ENCODE measurements at places on chromosomes 2 and 18.

DNA sequence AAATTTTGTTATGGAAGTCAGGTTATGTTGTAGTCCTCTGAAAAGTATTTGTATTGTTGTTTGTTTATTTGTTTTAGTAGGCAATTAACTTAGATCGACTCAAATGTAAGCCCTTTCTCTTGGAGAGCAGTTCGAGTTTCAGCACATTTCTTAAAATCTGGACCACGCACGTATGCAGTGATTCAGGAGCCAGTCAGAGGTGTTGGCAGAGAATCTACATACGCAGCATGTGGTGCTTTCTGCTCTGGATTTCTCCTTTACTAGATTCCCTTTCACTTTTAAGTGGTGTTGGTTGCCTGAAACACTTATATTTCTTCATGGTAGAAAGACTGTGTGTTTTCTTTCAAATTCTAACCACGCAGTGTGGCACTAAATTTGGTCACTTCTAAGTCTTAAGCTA, 773.9 kb upstream of the LRATD1 start:
- peak; percentile 12 for DNase-seq

GRCh38 chr2:172554352-172555271, 1.3 kb upstream of the PDK1 start:
- no peak for DNase-seq

DNA sequence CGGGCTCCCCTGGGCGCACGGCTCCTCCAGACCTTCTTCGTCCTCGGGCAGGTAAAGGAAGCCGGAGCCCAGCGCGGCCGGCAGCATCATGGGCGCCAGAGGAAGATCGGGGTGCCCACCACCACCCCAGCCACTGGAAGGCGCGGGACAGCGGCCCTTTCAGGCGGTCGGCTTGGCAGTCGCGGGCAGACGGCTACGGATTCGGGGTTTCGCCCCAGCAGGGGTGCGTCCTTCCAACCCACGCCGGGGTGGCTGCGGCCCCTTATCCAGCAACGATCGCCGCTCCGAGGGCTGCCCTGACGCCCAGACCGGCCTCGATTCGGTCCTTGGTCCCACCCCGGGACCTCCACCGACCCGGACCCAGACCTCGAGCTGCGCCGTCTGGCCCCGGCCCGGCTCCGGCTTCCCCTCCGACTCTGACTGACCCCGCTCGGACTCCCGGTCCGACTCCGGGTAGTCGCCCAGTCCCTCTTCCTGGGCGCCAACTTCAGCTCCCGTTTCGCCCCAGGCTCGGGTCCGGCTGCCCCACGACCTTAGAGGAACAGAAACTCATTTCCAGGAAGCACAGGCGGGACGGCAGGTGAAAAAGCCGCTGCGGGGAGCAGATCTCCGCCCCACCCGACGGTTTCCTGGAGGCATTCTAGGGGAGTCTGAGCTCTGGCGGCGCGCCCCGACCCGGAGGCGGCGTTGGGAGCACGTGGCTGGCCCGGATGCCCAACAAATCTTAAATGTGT, 30.2 kb upstream of the SSB start:
- no peak for DNase-seq

DNA sequence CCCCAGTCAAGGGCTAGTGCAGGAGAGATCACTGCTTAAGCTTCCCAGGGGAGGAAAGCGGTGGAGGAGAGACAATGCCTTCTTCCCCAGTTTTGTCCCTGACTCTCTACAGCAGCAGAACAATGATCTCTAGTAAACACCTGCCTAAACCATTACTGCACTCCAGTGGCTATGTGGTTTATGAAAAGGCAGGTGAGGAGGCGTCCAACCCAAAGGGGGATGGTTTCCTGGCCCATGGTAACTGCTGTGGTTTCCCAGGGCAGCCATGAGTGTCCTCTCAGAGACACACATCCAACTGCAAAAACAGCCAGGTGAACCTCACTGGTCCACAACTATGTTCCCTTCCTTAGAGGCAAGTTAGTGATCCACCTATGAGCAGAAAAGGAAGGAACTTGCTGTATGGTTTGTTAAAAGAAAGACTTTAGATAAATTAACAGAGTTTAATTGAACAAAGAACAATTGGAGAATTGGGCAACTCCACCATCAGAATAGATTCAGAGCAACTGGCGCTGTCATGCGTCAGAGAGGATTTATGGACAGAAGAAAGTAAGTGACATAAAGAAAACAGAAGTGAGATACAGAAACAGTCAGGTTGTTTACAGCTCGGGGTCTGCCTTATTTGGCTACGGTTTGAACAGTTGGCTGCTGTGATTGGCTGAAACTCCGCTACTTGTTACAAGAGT, 4.8 kb upstream of the TTC39C start:
- DNase-seq = no peak

DNA sequence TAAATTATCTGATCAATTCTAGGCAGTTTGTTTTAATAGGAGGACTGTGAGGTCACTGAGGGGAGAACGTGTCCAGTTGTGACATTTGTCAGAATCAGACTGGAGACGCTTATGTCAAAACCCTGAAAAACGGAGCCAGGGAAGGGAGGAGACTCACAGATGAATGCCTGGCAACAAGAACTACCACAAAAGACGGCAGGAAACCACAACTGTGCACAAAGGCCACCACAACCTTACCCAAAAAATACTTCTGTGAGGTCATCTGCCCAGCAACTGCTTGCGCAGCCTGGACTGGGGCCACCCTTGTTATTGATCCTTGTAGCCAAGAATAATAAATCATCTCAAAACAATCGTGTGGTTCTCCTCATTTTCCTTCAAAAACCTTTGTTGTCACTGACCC, 173.0 kb upstream of the ALKAL2 start:
- no peak for DNase-seq

- no peak for DNase-seq
Observed at GRCh38 chr2:218015586-218016521, 13.1 kb upstream of the TNS1 start.

- DNase-seq = peak; percentile 72
Observed at GRCh38 chr2:65377556-65378192, 54.7 kb downstream of the SPRED2 start.

DNA sequence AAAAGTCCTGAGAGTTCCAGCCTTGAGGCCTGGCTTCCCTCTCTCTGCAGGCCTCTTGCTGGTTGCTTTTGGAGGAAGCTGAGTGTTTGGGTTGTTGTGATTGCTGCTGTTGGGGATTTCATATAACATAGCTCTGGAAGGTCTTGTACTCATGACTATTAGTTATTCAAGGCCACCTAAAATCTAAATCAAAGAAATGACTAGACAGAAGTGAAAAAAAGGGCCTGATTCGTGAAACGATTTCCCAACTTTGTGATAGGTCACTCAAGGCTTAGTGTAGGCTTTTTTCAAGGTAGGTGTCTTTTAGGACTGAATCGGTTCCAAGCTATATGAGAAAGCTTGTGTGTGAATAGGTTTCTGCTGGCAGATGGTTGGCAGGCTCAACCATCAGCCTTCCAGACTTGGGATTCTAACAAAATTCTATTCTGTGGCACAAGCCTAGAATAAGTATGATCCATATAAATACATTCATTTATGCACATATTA, 164.4 kb downstream of the FMNL2 start:
- DNase-seq = no peak

DNA sequence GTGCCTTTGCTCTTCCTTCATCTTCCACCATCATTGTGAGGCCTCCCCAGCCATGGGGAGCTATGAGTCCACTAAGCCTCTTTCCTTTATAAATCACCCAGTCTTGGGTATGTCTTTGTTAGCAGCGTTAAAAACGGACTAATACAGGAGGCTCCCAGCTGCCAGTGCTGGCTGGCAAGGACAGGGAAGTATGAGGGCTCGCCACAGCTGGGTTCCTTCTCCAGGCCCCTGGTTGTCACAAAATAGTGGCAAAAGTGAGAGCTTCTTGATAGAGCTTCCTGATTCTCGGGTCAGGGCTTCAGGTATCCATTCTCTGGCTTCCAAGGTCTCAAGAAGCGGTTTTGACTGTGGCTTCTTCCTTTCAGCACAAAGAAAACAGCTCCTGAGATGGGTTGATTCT, 85.0 kb downstream of the ZNF516 start:
- no peak for DNase-seq

GRCh38 chr2:47658646-47659320, 124.2 kb upstream of the MSH6 start:
- no peak for DNase-seq

- peak; percentile 67 for DNase-seq
Observed at GRCh38 chr2:111071600-111072171, 49.0 kb upstream of the BCL2L11 start.

GRCh38 chr18:181711-182110, 23.4 kb downstream of the USP14 start:
- DNase-seq = no peak

DNA sequence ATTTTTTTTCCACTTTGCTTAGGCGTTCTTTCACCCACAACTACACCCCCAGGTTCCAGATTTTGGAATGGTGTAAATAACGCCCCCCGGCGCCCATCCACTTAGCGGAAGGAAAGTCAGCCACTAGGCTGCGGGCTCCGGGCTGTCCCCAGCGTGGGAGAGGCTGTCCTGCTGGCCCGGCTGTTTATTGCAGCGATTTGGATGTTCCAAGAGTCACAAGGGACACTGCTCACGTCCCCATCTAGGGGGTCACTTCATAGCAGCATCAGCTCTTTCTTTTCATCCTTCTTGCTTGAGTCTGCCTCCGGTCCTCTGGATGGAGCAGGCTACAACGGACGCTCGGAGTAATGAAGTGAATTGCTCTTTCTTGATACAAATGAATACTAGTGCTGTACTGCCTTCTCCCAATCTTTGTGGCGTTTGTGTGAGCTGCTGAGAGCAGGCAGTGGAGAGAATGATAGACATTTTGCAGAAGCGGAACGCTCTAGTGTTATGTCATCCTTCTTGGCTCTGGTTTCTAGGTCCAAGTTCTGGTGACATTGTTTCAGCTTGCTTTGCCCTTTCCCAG, 50.7 kb upstream of the PAIP2B start:
- no peak for DNase-seq

DNA sequence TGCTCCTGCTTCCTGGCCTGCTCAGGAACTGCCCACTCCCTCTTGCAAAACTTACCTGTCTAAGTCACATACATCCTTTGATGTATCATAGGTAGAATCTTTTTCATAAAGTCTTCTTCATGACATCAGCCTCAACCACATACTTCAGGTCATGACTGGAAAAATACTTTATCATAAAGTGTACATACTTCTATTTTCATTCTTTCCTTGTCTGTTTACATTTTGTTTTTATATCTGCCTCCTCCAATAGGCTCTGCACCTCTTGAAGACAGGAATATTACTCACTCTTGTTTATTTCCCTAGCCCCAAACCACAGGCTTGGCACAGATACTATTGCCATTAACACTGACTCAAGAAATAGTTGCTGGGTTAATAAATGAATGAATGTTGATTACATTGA, 43.6 kb upstream of the ZNF804A start:
- no peak for DNase-seq

- no peak for DNase-seq
Observed at GRCh38 chr2:3420769-3421397, 41.4 kb downstream of the TRAPPC12 start.

GRCh38 chr2:67626656-67627055, 229.5 kb downstream of the ETAA1 start:
- DNase-seq = peak; percentile 66

DNA sequence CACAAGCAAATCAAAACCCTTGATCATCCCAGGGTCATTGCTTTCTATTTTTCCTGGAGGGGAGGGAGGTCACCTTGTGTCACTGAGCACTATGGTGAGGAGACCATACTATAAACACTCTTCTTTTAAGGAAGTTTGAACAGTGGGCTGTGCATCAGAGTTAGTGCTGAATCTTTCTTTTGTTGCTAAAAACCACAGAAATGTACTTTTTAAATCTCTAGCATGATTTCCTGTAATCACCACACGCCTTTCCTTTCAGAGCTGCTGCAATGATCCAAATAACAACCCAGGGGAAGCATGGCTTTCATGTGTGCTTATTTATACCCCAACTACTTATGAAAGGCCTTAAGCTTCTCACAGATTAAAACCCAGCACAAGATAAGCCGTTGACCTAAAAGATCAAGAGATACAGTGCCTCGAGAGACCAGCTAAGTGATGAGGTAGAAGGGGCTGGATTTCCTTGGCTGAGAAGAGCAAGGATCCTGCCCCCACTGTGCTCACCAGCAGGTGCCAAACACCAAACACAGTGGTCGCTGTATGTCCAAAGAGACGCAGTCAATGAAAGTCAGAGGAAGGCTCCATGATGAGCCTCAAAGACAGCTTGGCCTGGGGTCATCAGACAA, 34.7 kb downstream of the TRABD2A start:
- DNase-seq = no peak

GRCh38 chr18:49632588-49632987, 70.7 kb downstream of the LIPG start:
- DNase-seq = no peak

- no peak for DNase-seq
Observed at GRCh38 chr2:179694963-179695362, 166.4 kb downstream of the ZNF385B start.

- DNase-seq = no peak
Observed at GRCh38 chr2:134466141-134466540, 212.3 kb downstream of the MGAT5 start.

DNA sequence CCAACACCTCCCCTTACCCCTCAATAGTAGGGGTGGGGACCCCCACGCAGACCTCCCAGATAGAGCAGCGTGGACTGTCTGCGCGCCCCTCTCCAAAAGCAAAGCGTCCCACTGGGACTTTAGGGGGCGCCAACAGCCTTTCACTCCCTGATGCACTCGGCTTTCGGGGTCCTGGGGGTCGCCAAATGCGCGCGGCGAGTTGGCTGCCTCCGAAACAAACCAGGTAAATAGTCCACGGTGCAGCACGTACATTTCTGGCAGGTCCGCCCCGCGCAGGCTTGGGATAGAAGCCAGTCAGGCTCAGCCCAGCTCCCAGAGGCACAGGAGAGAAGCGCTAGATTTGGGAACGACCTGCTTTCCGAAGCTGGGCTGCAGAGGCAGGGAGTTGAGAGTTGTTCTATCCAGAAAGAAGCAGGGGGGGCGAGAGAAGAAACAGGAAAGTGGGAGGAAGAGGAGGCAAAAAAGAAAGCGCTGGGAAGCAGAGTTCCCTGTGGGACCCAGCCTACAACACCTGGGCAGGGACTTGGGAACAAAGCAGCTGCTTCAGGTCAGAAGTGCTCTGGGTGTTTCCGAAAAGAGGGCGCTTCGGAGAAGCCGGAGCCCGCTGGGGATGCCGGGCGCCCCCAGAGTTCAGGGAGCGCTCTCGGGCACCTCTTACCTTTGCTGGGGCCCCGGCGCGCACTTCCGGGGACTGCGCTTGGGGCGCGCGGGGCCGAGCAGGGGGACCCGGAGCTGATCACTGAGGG, 544 bp downstream of the EVA1A start:
- DNase-seq = peak; percentile 25

DNA sequence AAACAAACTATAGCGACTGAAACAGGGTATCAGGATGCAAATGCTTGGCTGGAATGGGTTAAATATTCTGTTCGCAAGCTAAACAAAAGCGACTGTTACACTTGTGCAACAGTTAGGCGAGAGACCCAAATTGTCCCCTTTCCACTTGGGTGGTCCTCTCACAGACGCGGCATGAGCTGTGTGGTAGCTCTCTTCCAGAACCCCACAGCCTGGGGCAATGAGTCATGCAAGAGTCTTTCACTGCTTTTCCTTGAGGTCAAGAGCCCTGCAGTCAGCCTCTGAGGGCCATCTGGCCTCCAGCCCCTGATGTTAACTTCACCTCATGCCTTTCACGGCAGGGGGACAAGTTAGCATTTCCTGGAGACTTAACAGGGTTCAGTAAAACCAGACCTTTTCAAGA, 25.7 kb downstream of the SULT1C4 start:
- peak; percentile 50 for DNase-seq
